ENCODE measurements at places on chromosomes 13 and 19. TPM values are rescaled to one million over a fixed set of nuclear protein-coding genes. Genes with fewer than 3 reads are reported as not detected.

TRPM4 gene
- 7.2 TPM for total RNA-seq

SLC1A5 gene
- 273 TPM for total RNA-seq

KANK2 gene
- total RNA-seq: 35.1 TPM

HOMER3 gene
- total RNA-seq: 33.2 TPM

SYNGR4 gene
- 3.3 TPM for total RNA-seq

ZNF541 gene
- total RNA-seq: not detected

TEX29 gene
- total RNA-seq: 0.19 TPM

F2RL3 gene
- not detected for total RNA-seq

ALG5 gene
- 39.3 TPM for total RNA-seq

POU2F2 gene
- total RNA-seq: 0.33 TPM

ARHGAP45 gene
- total RNA-seq: 2.2 TPM

KLK5 gene
- total RNA-seq: not detected

ZNF100 gene
- total RNA-seq: not detected

OVOL3 gene
- total RNA-seq: not detected

UBE2L5 gene
- total RNA-seq: not detected

ZNF813 gene
- total RNA-seq: 0.35 TPM

LYPD3 gene
- total RNA-seq: 0.78 TPM
